Activated CD4-positive, alpha-beta T cell treated with anti-CD3 and anti-CD28 coated beads for 24 hours (primary cell): ENCODE measurements at places on chromosomes 7 and 10.

- peak; percentile 6 for DNase-seq
These were observed 652 bp downstream of the PCGF5 start for GRCh38 chr10:91220954-91221675.

DNA sequence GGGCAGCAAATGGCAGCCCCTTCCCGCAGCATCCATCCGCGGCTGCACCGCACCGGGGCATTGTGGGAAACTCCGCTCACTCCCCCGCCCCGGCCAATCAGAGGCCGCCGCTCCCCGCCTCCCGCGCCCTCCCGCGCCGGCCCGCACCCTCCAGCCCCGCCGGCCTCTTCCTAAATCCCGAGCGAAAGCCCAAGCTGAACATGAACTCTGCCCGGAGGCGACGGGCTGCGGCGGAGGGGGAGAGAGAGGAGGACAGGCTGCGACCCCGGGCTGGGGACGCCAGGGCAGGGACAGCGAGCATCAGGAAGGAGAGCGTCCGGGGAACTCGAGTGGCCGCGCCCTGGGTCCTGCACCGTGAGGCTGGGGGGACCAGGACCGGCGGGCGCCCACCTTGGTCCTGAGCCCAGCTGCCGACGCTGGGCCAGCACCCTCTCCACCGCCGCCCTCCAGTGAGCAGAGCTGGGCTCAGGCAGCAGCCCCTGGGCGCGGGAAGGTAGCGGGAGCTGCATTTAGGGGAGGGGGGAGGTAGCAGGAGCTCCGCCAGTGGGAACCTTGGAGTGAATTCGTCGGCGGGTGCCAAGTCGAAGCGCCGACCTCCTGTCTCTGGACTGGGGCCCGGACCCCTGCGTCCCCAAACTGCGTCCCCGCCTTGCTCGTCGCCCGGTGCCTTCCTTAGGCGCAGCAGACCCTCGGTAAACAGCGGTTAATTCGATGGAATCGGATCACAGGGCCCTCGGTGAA is at the start of gene DGKI:
Gene DGKI, minus strand, starts transcription at position 148 of the 741 bp plus-strand sequence.
- DNase-seq = no peak

DNA sequence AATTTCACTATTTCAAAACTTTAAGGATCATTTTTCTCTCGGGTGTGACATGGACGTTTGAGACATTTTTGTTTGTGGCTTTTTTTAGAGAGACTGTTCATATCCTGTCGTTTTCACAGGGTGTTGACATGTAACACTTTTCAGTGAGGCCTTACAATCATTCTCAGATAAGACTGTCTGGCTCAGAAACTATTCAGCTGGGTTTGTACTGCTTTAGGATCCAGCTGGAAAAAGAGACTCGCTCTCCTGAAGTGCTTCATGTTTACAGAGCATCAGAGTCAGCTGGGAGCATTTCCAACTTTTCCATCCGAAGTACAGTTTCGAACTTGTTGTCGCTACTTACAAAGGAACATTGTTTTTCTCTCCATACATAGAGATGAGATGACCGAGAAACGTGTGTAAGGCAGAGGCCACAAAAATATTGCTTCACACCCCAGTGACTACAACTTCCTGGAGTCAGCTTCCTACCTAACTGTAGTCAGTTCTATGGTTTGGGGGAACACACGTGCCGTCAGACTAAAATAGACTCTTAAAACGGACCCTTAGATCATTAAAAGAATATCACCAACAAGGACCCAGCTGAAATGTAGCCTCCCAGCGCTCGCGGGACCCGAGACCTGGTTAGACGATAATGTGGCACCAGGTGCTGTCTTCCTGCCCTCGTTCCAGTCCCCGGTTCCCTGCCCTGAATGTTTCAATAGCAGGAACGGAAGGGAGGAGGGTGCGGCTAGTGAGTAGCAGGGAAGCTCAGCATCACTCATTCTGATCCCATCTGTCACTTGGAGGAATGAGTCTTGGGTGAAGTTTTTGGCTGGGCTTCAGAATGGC is 78.0 kb downstream of the MKI67 start:
- DNase-seq = no peak

GRCh38 chr10:123761038-123761428 is 94.9 kb downstream of the GPR26 start:
- DNase-seq = no peak

GRCh38 chr7:40197527-40197926 is 62.7 kb downstream of the SUGCT start:
- DNase-seq = no peak
